ENCODE measurements at places on chromosomes 5 and 9.

- DNase-seq, result no peak
Measured at GRCh38 chr5:76755779-76756637, 40.1 kb downstream of the F2R start.

DNA sequence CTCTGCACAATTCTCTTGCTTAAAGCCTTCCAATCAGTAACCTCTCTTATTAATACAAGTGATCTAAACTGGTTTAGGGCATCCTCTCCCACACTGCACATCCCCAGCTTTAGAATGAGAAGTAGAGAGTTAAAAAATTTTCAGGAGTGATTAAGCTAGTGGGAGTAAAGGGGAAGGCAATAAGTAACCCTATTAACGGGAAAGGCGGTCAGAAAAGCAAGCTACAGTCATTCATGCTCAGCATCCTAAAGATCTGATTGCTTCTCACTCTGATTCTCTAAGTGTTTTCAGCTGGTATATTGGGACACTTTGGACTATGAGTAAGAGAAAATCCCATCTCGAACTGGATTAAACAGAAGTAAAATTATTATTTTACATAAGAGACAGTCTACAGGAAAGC is 15.8 kb downstream of the CDH6 start:
- DNase-seq, result no peak

GRCh38 chr9:124163760-124164255 is 93.9 kb upstream of the NEK6 start:
- DNase-seq, result no peak

GRCh38 chr5:20286512-20286911 is 298.5 kb upstream of the CDH18 start:
- peak; percentile 79 for DNase-seq

DNA sequence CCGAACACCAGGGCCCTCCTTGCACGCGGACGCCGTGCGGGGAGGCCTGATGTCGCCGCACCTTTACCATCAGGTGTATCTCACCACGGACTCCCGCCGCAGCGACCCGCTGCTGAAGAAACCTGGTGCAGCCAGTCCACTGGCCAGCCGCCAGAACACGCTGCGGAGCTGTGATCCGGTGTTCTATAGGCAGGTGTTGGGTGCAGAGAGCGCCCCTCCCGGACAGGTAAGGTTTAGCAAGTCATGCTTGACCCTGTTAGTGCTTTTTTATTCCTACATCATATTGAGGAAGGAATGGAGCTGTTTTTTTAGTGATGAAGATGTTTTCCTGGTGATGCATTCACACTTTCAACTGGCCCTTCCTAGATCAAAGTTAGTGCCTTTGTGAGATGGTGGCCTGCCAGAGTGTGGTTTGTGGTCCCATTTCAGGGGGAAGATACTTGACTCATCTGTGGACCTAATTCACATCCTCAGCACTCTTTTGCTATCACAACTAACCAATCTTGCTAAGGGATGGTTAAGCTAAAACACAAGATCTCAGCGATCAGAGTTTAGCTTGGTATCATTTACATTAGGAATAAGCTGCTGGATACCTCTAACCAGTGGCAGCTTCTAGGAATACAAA is 2.7 kb downstream of the PCDHGC3 start:
- peak; percentile 52 for DNase-seq

GRCh38 chr9:35868933-35869332 is 1.3 kb downstream of the OR13J1 start:
- no peak for DNase-seq

- peak; percentile 31 for DNase-seq
Measured at GRCh38 chr5:108148715-108149139, 233.2 kb downstream of the FBXL17 start.

DNA sequence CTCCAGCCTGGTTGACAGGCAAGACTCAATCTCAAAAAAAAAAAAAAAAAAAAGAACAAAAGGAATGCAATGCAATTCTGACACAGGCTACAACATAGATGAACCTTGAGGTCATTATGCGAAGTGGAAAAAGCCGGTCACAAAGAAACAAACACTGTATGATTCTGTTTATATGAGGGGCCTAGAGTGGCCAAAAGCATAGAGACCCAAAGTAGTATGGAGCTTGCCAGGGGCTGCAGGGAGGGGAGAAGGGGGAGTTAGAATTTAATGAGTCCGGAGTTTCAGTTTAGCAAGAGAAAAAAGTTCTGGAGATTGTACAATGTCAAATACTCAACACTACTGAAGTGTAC is 33.2 kb upstream of the ASS1 start:
- no peak for DNase-seq

GRCh38 chr5:96090215-96090614 is 128.6 kb upstream of the ELL2 start:
- DNase-seq, result no peak

GRCh38 chr9:133237035-133237731 is 28.1 kb upstream of the OBP2B start:
- no peak for DNase-seq

DNA sequence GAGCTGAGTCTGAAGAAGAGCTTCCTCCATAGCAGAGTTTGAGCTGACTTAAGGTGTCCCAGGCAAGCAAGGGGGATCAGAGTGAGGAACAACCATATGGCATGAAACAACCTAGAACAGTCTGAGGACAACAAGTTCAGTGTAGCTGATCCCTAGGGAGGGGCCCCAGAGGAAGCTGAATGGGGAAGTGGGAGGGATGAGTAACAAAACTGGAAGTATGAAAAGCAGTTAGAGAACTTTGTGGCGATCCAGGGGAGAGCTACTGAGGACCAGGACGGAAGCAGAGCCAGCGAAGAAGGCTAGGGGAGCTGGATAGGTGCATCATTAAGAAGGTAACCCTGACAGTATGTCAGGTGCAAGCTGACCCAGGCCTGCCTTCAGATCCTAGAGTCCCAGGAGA is 580.8 kb downstream of the BNC2 start:
- DNase-seq, result no peak
